ENCODE measurements at places on chromosomes 6 and 20. TPM values are rescaled to one million over a fixed set of nuclear protein-coding genes. Genes with fewer than 3 reads are reported as not detected.

- DNase-seq = no peak
These were observed 47.1 kb downstream of the SCAND1 start for GRCh38 chr20:35907017-35907701.

DNA sequence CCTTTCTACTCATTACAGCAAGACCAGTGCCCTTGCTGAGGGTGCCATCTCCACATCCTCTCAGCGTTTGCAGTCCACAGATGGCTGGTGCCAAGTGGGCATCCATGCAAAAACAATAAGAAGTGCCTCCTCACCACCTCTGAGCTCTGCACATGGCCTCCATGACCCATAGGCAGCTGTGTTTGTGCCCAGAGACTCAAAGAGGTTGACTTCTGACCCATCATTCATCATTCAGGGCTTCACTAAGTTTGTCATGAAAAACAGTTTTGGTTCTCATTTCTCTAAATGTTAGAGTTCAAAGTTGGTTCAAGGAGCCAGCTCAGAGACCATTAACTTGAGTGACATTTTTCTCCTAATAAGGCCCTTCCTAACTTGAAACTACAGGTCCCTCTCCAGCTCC lies 512.6 kb upstream of the MAP3K7 start:
- no peak for DNase-seq

DNA sequence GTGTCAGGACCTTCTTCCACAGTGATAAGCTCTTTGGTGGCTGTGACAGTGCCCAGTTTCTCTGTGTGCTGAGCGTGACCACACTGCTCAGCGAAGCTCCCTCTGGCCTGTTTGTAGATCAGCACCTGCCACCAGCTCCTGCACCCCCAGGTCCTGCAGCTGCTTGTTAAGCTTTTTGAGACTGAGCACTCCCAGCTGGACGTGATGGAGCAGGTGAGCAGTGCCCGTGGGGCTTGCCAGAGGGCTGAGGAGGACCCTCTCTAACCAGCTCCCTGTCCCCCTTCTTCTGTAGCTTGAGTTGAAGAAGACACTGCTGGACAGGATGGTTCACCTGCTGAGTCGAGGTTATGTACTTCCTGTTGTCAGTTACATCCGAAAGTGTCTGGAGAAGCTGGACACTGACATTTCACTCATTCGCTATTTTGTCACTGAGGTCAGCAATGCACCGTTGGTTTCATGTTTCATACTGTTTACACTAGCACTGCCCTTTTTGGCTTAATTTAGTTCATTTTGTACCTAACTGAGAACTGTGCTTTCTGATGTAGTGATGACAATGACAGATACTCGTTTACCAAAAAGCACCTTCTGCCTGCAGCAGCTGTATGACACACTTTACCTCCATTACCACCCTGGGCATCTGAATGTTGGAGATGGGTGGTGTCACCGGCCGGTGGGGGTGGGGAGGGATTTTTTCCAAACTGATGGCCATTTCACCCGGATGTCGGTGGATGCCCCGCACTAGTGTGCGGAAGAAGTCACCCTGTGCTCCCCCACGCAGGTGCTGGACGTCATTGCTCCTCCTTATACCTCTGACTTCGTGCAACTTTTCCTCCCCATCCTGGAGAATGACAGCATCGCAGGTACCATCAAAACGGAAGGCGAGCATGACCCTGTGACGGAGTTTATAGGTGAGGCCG lies 12.5 kb downstream of the NELFCD start:
- DNase-seq = no peak

DNA sequence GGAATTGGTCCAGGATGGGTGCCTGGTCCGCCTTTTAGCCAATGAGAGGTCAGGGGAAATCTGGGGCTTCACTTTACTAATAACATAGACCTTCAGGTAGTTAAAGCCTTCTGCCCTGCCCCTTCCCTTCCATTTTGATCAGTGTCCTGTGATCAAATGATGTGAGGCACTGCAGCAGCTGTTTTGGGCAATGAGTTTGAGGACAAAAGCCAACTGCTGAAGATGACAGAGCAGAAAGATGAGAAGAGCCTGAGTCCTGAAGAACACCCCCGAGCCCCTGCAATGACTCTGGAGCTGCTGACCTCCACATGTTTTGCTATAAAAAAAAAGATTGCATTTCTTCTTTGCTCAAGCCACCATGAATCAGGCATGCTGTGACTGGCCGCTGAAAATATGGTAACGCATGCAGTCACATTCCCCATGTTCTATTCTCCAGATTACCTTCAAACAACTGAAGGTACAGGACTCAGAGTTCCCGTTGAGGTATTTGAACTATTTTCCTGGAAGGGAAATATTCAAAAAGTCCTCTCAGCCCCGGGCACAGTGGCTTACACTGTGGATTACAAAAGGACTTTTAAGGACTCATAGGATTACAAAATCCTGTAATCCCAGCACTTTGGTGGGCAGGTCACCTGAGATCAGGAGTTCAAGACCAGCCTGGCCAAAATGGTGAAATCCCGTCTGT lies 45.7 kb upstream of the B4GALT5 start:
- DNase-seq = no peak

- DNase-seq = no peak
These were observed 149.1 kb downstream of the RIMS1 start for GRCh38 chr6:72035486-72035885.

DNA sequence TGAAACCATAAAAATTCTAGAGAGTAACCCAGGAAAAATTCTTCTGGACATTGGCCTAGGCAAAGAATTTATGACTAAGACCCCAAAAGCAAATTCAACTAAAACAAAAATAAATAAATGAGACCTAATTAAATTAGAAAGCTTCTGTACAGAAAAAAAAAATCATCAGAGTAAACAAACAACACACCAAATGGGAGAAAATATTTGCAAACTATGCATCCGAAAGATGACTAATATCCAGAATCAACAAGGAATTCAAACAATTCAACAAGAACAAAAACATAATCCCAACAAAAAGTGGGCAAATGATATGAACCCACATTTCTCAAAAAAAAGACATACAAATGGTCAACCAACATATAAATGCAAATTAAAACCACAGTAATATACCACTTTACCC lies 242.6 kb upstream of the CDYL start:
- DNase-seq = no peak

GRCh38 chr6:105045526-105045925 lies 88.6 kb downstream of the LIN28B start:
- DNase-seq = no peak

GRCh38 chr20:31842471-31843157 lies 2.8 kb downstream of the FOXS1 start:
- DNase-seq = peak; percentile 47

DNA sequence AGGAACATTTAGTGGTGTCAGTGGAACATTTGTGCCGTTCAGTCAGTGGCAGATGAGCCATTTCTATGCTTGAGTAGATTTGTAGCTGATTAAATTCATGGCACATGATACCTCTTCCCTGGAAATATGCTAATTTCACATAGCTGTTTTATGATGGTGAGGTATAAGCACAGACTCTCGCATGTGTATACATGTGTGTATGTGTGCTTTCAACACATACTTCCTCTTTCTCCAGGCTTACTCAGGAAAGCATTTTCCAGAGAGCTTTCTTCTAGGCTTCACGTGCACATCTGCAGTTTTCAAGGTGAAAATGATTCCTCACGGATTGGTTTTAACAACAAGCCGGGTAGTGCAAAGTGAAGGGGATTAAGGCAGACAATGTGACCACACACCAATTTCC lies 396.5 kb downstream of the HDGFL1 start:
- DNase-seq = no peak

- DNase-seq = no peak
These were observed 108.5 kb downstream of the MAN1A1 start for GRCh38 chr6:119241111-119241465.

GRCh38 chr6:148348335-148348734 lies 5.7 kb downstream of the SASH1 start:
- no peak for DNase-seq

DNA sequence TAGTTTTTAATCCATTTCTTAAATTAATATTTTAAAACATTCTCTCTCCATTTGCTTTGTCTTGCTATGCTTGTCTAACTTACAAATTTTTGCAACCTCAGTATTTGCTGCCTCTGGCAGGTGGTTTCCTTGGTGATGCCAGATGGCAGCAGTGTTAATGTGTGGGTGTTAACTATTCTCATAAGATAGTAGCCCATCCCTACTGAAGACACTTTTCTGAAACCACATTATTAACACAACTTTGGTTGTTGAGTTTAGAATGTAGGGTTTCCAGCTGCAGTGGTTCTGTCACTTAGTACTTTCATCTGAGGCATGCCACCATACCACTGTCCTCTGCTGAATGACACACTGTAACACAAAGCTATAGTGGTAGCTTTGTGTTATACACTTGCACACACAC lies 75.1 kb downstream of the MYO6 start:
- no peak for DNase-seq

DNA sequence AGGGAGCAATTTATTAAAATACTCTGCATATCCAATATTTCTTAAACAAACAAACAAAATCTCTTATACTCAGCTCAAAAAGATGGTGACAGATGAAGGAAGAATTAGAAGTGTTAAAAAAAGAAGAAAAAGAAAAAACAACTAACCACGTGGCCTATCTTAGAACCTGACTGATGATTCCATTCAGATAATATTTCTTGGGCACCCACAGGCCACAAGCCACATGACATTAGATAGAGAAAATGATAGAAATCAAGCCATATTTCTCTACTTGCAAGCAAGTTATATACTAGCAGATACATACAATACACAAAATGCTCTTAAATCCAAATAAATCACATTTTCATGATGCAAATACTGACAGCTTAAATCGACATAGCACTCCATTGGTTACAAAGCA lies 14.5 kb upstream of the RAMACL start:
- no peak for DNase-seq

- no peak for DNase-seq
These were observed 36.4 kb upstream of the NELFCD start for GRCh38 chr20:58944610-58945009.

DNA sequence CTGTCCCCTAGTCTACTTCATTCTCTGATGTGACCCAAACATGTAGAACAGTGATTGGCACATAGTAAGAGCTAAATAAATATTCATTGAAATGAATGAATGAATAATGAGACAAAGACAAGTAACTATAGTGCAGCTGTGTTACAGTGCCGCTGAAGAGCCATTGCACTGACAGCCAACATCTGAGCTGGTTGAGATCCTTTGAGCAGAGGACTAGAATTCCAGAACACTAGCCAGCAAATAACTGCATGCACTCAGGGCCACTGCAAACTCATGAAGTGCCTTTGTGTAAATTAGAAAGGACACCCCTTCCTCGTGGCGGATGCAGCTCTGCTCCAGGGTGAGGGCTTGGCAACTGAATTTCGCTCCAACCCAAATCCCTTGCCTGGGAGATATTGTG lies 230.3 kb upstream of the CDYL start:
- no peak for DNase-seq

DNA sequence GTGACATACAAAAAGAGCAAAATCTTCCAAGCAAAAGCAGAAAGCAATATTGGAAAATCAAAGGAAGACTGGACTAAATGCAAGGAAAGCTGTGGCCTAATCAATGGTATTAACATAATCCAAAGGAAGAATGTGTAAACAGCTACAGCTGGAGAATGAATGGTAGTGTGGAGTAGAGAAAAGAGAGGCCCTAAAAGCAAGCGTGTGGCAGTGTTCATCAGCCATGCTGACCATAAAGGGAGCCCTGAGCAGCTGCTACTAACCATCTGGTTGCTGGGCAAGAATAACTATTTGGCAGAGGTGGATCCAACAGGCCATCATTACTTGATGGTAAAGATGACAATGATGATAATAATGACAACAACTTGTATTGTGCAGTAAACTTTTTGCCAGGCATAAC lies 148.5 kb upstream of the BEND6 start:
- DNase-seq = peak; percentile 77

GRCh38 chr6:128886706-128887105 lies 3.8 kb downstream of the LAMA2 start:
- DNase-seq = no peak

DNA sequence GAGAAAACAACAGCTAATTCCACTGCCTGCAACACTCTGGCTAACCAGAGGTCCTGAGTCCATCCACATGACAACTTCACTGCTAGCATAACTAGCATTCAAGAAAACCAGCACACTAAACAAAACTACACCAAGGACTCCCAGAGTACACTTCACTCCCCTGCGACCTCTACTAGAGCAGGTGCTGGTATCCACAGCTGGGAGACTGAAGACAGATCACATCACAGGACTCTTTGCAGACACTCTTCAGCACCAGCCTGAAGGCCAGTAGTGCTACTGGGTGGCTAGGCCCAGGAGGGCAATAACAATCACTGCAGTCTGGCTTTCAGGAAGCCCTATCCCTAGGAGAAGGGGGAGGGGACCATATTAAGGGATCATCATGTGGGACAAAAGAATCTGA lies 54.4 kb upstream of the MYB start:
- no peak for DNase-seq

DNA sequence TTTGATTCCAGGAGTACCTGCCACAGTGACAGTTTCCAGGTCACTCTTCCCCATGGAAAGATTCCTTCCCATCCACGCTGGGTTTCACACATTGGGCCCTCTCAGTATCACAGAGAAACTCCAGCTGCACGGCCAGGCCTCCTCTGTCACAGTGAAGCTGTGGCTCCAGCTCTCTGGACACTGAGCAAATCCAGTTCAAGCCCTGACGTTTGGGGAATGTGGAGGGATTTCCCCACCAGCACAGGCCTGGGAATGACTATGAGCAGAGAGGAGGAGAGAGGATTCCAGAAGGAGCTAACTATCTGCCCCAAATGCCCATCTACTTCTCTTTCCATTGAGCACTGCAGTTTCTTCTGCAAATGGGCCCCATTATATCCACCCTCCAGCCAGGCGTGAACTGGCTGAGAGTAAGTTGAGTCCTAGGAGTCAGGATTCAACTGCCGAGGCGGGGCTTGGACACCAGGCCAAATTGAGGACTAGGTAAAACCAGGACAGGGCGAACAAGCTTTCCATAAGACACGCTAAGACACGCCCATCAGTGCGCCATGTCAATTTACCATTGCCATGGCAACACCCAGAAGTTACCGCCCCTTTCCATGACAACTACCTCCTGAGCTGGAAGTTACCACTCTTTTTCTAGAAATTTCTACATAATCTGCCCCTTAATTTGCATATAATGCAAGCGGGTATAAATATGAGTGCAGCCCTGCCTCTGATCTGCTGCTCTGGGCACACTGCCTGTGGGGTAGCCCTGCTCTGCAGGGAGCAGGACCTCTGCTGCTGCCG lies 9.2 kb upstream of the BNIP5 start:
- peak; percentile 32 for DNase-seq

DNA sequence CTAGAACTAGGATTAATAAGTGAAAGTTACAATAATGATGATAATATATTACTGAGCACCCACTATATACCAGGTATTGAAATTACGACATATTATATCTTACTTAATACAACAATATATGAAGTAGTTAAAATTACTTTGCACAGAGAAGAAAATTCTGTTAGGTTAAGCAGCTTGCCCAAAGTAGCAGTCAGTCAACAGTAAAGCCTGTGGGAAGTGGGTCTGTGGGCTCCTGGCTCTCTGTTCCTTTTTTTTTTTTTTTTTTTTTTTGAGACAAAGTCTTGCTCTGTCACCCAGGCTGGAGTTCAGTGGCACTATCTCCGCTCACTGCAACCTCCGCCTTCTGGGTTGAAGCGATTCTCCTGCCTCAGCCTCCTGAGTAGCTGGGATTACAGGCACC lies 4.8 kb upstream of the GTF2H4 start:
- no peak for DNase-seq

The WFDC10B gene
- total RNA-seq = not detected

The CPXM1 gene
- 76.3 TPM for total RNA-seq

The FNDC1 gene
- total RNA-seq = not detected

The FAM209B gene
- total RNA-seq = not detected

The CST4 gene
- not detected for total RNA-seq

The MYB gene
- total RNA-seq = 3.3 TPM

The TFAP2C gene
- 0.60 TPM for total RNA-seq

The KCNG1 gene
- 11.4 TPM for total RNA-seq

Data from neural progenitor cell (in vitro differentiated cells).